CD4-positive, alpha-beta T cell treated with Interleukin-10 for 1 hour (primary cell): ENCODE measurements at places on chromosomes 5 and 9.

DNA sequence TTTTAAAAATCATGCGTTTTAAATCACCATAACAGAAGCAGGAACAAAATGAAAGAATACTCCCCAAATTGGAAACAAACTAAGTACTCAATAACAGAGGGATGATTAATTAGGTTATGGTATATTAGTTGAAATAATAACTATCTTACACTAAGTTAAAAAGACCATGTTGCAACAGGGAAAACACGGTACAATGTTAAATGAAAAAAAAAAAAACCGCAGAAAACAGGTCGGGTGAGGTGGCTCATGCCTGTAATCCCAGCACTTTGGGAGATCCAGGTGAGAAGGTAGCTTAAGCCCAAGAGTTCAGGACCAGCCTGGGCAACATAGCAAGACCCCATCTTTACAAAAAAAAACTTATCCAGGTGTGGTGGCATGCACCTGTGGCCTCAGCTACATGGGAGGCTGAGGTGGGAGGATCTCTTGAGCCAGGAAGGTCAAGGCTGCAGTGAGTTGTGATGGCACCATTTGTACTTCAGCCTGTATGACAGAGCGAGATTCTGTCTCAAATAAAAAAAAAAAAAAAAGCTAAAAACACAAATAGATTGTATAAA, 2.4 kb upstream of the PTPN3 start:
- no peak for DNase-seq

GRCh38 chr9:91243029-91243428, 118.7 kb downstream of the AUH start:
- no peak for DNase-seq

DNA sequence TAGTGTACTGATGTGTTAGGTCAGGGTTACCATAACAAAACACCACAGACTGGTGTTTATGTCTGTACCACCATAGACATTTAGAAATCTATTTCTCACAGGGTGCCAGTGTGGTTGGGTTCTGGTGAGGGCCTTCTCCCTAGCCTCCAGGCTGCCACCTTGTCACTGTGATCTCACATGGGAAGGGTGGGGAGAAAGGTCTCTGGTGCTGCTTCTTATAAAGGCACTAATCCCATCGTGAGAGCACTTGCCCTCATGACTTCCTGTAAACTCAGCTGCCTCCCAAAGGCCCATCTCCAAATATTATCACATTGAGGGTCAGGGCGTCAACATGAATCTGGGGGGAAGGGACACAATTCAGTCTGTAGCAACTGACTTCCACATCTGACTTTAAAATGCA, 49.8 kb downstream of the PIK3R1 start:
- DNase-seq: peak; percentile 45

GRCh38 chr9:37640246-37640645, 10.5 kb upstream of the FRMPD1 start:
- no peak for DNase-seq

DNA sequence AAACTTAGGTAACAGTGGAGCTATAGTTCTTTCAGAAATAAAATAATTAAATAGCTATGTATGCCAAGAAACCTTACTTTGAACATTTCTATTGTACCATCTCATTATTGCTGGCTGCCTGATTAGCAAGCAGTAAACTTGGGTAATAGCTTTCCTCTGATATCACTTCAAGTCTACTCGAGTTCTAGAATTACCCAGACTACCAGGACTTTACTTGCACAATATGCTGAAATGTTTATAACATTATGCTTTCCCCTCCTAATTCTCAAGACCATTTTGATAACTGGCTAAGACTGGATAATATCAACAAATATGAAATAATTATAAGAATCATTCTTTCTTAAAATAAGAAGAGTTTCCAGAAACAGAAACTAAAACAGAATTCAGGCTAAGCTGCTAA, 512.6 kb downstream of the RAB3C start:
- no peak for DNase-seq

DNA sequence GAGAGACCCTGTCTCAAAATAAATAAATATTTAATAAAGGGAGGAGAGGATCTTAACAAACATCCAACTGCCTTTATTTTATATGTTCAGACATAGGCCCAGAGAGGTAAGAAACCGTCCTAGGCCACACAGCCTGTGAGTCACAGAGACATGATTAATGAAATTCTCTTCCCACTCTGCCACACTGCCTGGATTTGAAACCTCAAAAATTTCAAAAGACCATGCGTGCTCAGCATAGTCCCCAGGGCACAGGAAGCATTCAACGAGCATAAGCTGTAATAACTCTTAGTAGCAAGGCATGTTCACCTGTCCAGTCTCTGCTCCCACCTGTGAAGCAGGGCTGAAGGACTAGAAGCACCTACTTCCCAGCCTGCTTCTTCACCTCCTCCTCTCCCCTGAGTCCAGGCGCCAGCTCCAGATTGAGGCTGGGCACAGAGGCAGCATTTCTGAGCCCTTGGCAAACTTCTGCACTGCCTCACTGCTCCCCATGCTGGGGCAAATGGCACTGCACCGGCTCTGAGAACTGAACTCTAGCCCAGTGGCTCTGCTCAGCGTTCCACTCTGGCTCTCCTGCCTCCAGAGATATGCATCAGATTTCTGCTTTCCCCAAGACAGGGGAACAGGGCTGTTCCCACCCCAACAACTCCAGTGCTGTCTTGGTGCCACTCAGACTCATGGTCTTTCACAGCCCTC, 1.1 kb downstream of the FAT2 start:
- DNase-seq: no peak

- DNase-seq: no peak
Observed at GRCh38 chr9:127796225-127796813, 6.4 kb upstream of the FPGS start.
